ENCODE measurements at places on chromosomes 6 and 20.

DNA sequence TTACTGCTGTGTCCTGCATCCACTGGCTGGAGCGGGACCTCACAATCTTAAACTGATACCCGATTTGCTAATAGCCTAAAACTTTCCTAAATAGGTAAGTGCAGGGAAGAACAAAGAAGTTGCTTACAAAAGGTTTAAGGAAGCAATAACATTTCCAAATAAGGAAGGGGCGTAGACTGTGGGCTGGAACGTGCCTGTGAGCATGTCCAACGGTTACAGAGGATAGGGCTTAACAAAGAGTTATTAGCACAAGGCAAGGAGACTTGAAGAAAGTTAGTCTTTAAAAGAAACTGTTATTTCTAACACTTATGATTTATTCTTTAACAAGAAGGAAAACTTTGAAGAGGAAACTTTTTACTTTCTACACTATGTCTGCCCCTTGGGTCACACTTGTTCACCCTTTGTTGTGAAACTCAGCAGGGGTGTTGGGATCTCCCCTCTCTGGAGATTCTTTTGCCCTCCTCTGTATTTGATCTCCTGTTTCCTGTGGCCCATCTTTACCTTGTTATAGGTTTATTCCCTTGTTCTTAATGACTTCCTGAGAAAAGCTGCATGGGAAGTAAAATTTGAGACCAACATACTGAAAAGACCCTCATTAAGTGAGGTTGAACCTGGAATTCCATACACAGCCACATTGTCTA lies 28.7 kb downstream of the KAT14 start:
- DNase-seq: no peak

- no peak for DNase-seq
Observed at GRCh38 chr6:3367630-3368029, 89.2 kb downstream of the SLC22A23 start.

DNA sequence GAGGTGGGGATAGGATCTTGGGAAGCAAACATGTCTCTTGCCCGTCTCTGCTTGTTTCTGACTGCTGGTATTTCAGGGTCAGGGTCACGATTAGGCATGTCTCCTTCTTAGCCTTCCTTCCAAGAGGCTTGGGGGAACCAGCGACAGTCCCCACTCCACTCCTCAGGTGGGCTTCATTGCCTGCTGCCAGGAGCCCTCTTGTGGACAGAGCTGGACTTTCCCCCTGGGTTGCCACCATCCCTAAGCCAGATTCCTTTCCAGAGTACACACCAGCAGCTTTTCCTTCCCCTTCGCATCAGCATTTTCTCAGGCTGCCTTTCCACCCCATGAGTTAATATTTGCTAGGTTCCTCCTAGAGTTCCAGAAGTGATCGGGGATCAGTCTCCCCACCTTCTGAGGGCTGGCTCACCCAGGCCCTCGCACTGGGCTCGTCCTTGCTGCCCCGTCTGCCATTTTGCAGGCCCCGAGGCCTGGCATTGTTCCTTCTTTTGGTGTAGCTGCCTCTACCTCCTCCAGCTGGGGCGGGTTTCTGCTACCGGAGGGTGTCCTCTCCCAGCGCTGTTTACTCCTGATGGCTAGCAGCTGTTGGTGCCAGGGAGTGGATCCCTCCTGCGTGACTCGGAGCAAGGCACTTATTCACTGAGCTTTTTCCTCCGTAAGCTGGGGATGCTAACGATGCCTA lies 8.8 kb upstream of the C20orf144 start:
- peak; percentile 66 for DNase-seq

- no peak for DNase-seq
Observed at GRCh38 chr20:34511891-34512265, 4.3 kb upstream of the DYNLRB1 start.

- DNase-seq: no peak
Observed at GRCh38 chr20:23180451-23180921, 94.4 kb upstream of the CD93 start.

GRCh38 chr20:1876975-1877608 lies 18.1 kb upstream of the SIRPA start:
- DNase-seq: no peak

DNA sequence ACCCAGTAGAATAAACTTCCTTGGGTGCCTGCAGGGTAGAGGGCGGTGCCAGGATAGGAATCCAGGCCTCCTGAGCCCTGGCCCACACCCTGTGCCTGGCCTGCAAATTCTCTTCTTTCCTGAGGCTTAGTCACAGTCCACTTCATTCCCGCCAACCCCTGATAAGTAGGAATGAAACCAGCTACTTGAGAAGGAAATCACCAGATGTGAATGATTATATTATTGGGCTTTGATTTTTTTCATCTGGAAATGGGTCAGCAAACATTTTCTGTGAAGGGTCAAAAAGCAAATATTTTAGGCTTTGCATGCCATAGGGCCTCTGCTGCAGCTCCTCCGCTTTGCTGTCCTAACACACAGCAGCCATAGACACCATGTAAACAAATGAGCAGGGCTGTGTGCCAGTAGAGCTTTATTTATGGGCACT lies 50.2 kb downstream of the STK35 start:
- DNase-seq: no peak

GRCh38 chr6:168147205-168147738 lies 68.3 kb upstream of the FRMD1 start:
- DNase-seq: no peak

GRCh38 chr6:160500639-160501038 lies 152.5 kb downstream of the SLC22A3 start:
- no peak for DNase-seq

DNA sequence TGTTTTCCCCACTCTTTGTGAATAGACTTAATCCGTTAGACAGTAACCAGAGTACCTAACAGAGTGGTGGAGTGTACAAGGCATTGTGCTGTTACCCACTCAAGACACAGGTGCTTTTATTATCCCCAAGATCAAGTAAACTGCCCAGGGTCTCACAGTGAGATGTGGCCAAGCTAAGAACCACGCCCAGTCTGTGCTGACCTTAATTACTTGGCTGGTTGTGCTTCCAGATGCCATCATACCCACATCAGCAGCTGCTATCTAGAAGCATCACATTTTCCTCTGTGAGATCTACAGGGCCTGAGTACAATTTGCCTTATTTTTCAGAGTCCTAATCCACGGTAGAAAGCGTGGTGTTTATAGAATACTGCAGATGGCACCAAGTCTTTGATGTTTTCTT lies 70.3 kb downstream of the GFRA4 start:
- no peak for DNase-seq

Measured in SHP77 (cell line).